ENCODE measurements at places on chromosomes 3 and 15. TPM values are rescaled to one million over a fixed set of nuclear protein-coding genes. Genes with fewer than 3 reads are reported as not detected.
A peak's percentile ranks its signal among the peaks of the same experiment; 100 is the strongest.

GRCh38 chr3:118977671-118978392 is 56.8 kb downstream of the IGSF11 start:
- no peak for DNase-seq

The CHRFAM7A gene
- not detected for total RNA-seq

DNA sequence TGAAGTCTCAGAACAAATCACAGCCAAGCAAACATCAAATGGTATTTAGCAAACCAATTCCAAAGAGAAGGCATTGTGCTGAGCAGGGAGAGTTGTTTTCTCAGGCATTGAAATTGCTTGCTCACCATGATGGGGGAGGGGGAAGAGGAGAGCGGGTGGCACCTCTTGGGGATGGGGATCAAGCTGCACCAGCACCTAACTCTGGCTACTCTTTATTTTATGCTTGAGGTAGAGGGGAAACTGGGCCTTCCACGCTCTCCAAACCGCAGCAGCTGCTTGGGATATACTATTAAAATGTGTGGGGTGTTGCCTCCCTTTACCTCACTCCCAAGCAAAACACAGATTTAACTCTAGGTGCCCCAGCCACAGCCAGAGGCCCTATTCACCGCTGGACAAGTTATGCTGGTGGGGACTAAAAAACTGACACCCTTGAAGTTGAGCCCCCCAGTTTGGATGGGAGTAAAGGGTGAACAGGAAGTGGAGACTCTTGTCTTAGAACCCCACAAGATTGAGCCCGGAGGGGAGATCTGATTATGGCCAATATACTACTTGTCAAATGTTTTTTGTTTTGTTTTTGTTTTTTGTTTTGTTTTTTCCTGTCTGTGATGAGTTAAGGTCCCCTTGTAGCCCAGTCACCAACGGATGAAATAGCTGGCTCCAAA is 5.0 kb upstream of the FOXB1 start:
- no peak for DNase-seq

The SLC6A11 gene
- total RNA-seq, result not detected

DNA sequence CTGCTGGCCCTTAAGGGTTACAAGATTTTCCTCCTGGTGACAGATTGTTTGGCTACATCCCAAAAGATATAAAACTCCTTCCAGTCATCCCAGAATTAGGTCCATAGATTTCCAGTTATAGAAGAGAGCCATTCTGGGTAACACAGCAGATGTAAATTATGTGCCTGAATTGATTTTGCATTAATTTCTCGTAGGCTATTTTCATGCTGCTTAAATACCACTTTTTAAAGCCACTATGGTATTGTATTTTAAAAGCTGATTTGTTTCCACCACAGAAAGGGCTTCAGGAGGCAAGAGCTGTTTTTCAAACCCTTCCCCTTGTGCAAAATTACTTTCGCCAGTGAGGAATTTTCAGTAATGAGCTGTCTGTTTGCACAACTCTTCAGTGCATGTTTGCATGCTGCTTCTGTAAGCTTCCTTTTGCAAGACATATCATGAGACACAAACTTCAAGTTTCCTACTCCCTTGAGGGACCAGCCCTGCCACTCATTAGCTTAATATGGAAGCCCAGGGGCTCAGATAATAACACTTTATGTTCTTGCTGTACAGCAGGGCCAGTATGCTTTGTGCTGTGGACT is 105.4 kb upstream of the TNIK start:
- DNase-seq, result peak; percentile 53

DNA sequence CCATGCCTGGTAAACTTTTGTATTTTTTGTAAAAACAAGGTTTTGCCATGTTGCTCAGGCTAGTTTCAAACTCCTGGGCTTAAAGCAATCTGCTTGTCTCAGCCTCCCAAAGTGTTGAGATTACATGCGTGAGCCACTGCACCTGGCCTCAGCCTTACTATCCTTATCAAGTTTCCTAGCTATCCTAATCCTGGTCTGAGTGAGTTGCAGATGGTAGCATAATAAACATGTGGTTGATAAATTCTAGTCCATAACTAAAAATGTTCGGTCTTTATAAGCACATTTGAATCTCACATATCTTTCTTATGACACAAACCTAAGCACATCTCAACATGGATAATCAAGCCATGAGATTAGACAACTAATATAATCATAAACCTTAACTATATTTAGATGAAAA is 18.5 kb downstream of the NPHP3 start:
- DNase-seq, result no peak

The EXD1 gene
- total RNA-seq, result not detected

GRCh38 chr3:70816346-70816745 is 503.9 kb upstream of the MDFIC2 start:
- DNase-seq, result no peak

The HIGD2B gene
- total RNA-seq, result not detected

Measured in GM23248 (cell line).